ENCODE measurements at places on chromosomes 5 and 9.

GRCh38 chr9:105392531-105392930 lies 55.3 kb upstream of the FSD1L start:
- no peak for DNase-seq

DNA sequence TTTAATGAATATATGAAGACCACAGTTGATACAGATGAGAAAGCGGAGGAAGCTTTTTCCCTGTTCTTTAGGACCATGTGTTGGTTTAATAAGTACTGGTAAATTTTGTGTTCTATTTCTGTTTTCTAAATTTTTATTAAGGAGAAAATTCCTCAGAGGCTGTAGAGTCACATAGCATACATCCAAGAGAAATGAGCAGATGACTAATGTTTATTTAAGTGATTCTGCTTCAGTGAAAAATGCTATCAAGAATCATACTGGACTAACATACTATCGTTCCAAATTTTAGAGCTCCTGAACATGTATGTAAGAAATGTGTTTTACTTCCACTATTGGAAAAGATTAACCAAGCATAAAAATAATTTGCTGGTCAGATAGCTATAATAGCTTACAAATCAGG lies 115.0 kb downstream of the KIAA1958 start:
- DNase-seq: peak; percentile 11

DNA sequence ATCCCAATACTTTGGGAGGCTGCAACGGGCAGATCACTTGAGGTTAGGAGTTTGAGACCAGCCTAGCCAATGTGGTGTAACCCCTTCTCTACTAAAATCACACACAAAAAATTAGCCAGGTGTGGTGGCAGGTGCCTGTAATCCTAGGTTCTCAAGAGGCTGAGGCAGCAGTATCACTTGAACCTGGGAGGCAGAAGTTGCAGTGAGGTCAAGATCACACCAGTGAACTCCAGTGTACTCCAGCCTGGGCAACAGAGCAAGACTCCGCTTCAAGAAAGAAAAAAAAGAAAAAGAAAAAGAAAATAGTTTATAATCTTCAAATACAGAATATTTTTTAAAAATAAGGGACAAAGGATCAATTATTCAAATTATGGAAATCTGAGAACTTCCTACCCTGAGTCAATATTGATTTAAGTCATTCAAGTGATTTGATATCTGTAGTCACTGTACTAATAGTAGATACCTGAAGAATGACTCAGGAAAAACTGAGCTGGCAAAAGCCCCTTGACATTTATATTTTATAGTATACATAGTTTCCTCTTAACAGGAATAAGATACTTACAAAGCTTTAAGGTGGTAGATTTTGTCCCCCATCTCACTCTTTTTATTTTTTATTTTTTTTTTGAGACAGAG lies 61.8 kb downstream of the PTBP3 start:
- peak; percentile 1 for DNase-seq

DNA sequence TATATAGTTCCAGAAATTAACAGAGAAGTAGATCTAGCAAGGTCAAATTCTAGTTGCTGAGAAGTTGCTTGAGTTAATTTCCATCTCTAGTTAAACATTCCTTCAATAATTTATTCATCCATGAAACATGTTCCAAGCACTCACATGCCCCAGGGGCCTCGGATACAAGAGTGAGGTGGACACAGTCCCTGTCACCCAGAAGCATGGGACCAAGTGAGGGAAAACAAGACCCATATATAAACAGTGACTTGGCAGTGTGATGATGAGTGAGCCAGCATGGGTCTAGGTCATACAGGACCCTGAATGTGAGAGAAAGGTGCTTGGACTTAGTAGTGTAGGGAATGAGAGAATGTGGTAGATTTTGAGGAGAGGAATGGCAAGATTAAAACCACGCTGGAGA lies 216.9 kb downstream of the TTLL11 start:
- DNase-seq: no peak

- DNase-seq: no peak
Observed at GRCh38 chr5:133941456-133942196, 26.8 kb downstream of the C5orf15 start.

GRCh38 chr5:10301842-10302610 lies 5.7 kb downstream of the CMBL start:
- peak; percentile 68 for DNase-seq

DNA sequence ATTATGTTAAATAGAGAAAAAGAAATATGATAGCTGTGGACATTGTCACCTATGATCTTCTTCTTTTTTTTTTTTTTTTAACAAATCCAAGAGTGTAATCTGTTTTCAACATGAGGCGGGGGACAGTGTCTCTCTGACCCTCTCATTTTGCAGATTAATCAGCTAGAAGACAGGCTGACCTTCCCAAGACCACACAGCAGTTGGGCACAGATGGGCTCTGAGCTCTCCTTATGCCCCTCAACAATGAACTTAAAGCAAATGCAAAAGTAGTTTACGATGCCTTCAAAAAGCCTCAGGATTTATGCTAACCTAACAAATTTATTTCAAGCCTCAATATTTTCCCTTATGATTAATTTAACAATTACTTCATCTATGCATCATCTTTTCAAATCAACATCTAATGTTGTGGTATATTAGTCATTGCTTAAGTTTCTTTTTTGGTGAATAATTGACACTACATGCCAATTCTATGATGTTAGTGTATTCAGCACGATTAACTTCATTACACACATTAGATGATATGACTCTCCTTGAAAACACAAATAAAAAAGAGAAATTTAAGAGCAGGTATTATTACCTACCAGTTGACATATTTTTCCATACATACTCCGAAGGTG lies 7.4 kb downstream of the NFIL3 start:
- no peak for DNase-seq

DNA sequence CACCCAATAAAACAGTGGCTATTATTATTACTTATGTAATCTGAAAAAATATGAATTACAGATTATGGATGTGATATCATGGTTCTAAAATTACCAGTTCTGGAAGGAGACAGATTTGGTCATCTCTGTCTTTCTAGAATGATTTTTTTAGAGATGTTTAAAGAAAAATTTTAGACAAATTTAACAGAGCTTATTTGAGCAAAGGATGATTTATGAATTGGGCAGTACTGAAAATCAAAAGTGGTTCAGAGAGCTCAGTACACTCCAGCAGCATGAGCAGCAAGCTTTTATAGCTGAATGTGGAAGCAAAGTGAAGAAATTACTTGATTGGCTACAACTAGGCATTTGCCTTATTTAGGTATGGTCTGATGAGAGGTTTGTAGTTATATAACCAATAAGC lies 11.0 kb downstream of the CAST start:
- DNase-seq: no peak

- DNase-seq: no peak
Observed at GRCh38 chr5:79585116-79585515, 27.1 kb upstream of the TENT2 start.

- DNase-seq: no peak
Observed at GRCh38 chr5:7970816-7971215, 101.9 kb downstream of the MTRR start.

- no peak for DNase-seq
Observed at GRCh38 chr9:99013550-99013949, 69.8 kb downstream of the COL15A1 start.

- DNase-seq: no peak
Observed at GRCh38 chr5:100519075-100519474, 16.1 kb upstream of the FAM174A start.

- DNase-seq: no peak
Observed at GRCh38 chr9:99601571-99602111, 220.0 kb upstream of the NR4A3 start.

GRCh38 chr5:122035913-122036312 lies 42.1 kb downstream of the LOX start:
- DNase-seq: no peak

GRCh38 chr5:44665101-44665701 lies 143.5 kb upstream of the MRPS30 start:
- peak; percentile 62 for DNase-seq

GRCh38 chr5:135237748-135238103 lies 161.3 kb downstream of the MACROH2A1 start:
- no peak for DNase-seq

DNA sequence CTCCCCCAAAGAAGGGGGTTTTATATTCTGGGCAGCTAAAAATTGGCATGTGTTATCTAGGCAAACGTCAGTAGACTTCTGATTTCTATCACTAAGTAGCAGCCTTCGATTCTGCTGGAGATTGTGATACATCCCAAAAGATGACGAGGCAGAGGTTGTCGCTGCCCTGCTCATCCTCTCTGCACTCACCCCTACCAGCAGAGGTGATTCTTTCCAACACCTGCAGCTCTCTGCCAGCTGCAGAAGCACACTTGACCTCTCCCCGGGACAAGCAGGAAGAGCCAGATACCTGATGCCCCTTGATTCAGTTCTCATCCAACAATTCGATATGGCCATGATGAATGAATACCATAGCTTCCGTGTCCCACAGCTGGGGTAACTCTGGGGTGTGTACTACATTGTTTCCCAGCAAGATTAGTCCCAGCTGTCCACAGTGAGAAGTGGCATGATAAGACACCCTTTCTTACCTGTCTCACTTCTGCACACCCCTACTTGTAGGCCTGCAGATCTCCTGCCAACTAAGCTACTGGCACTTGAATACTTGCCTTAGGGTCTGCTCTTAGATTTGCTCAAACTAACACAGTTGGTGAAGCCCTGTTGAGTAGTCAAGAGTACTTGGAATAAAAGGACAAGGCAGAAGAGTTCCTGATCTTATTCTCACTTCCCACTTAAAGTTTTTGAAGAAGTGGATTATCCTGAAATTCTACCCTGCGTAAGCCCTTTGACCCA lies 37.6 kb upstream of the SMAD5 start:
- DNase-seq: no peak
